ENCODE measurements at places on chromosomes 16 and 17.

- no peak for DNase-seq
Observed at GRCh38 chr16:75733305-75734211, 7.3 kb upstream of the CPHXL start.

- no peak for DNase-seq
Observed at GRCh38 chr17:35313875-35314409, 59.5 kb downstream of the SLFN11 start.

DNA sequence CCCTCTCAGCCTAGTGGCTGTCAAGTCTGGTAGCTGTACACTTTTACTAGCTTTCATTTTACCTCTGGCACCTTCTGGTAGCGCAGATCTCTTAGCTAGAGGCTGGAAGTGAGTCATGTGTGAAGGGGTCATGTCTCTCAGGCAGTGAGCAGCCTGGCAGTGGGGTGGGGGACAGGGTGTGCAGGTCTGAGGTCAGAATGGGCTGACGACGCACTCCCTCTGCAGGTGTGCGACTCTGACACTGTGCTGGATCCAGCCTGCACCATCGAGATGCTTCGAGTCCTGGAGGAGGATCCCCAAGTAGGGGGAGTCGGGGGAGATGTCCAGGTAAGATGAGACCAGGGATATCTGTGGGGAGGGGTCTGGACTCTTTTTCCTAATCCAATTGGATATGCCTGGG lies 7.8 kb downstream of the HAS3 start:
- no peak for DNase-seq

- no peak for DNase-seq
Observed at GRCh38 chr16:30895627-30896260, 670 bp upstream of the CTF1 start.

GRCh38 chr17:27602721-27603420 lies 28.1 kb upstream of the LGALS9 start:
- DNase-seq: peak; percentile 91

GRCh38 chr16:69073181-69073702 lies 32.2 kb upstream of the HAS3 start:
- DNase-seq: no peak

- DNase-seq: no peak
Observed at GRCh38 chr16:82703871-82704768, 77.4 kb downstream of the CDH13 start.
